ENCODE measurements at places on chromosomes 7 and 10.

DNA sequence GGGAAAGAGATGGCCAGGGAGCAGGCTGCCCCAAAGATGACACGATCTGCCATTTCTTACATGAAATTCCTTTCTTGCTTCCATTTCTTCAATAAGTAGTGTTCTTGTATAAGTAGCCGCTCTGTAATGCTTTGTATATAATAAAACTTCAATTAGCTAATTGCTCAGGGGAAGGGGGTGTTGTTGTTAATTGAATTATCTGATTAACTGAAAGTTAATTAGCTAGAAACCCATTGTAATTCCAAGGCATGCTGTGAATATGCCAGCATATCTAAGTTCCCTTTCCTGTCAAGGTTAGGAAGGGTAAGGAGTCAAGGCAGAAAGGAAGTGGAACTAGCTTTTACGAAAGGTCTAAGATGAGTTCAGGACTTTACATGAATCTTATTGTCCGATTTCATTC lies 765.9 kb downstream of the TYW1 start:
- no peak for DNase-seq

GRCh38 chr10:104689547-104689946 lies 48.5 kb downstream of the SORCS3 start:
- no peak for DNase-seq

DNA sequence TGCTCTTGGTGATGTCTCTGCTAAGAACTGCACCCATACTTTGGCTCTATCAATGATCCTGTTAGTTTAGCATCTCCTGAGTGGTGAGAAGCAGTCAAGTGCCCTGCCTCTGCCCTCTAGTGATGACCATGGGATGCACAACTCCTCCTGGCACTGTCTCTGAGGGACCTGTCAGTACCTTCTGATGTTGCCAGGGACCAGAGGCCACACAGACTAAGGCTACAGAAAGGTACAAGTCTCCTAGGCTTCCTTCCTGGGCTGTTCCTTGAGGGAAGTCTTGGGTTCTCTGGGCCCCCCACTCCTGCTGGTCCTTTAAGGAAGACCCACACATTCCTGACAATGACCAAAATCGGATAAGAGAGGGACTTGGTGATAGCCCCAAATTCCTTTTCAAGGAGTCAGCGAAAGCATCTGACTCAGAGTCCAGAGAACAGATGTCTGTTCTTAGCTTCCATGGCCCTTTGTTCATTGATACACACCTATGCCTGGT lies 15.3 kb downstream of the NKX2-3 start:
- no peak for DNase-seq

- DNase-seq: no peak
These were observed 619.0 kb upstream of the DPP6 start for GRCh38 chr7:153433223-153433622.

- no peak for DNase-seq
These were observed 218.4 kb upstream of the ZNF32 start for GRCh38 chr10:43867113-43867512.

GRCh38 chr10:111137587-111137986 lies 60.8 kb downstream of the ADRA2A start:
- no peak for DNase-seq

DNA sequence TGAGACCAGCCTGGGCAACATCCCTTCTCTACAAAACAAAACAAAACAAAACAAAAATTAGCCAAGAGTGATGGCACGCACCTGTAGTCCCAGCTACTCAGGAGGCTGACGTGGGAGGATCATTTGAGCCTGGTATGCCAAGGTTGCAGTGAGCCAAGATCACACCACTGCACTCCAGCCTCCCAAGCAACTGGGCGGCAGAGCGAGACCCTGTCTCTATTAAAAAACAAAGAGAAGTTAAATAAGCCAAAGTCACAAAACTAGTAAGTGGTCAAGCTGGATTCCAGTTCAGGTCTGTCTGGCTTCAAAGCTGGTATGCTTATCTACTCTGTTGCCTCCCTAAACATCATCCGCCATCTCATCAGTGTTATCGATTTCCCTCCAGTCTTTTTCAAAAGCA lies 110.8 kb downstream of the ARID5B start:
- no peak for DNase-seq

DNA sequence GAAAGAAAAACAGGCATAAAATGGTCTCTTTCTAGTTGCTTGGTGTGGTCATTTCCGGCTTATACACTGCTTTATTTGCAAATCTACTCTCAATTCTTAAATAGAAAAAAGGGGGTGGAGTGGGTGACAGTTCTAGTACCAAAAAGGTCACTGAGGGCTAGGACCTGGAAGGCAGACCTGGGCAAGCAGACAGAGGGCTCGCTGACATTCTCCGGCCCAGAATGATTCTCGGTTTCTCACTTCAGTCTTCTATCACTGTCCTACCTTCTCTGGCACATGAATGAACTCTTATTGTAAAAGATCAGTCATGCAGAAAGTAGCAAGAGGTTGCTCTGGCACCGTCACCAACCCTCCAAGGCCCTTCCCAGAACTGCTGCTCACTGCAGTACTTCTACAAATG lies 54.0 kb downstream of the MALSU1 start:
- DNase-seq: no peak

DNA sequence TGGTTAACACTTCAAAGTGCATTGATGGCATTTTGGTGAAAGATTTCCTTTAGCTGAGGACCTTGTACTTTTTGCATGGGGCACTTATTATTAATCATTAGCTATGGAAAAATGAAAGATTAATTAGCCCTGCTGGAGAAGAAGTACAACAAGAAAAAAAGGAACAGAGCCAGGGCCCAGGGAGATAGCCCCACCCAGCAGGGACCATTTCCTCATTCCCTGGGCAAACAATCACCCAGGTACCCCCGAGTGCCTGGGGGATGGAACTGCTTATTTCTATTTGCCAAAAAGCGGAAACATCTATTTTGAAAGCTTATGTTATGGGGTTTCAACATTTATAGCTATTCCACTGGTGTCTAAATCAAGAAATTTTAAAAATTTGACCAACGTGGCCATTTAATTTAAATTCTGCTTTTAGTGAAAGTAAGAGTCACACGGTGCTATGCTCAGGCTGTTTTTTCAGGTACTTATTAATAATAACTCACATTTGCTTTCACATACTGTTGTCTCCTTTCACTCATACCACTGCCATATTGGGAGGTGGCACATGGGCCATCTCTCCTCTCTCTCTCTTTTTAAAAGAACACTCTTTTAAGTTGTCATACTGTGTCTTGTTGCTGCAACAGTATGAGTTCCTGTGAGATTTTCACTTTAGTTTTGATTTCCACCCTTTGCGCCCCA lies 143.6 kb upstream of the KIF5B start:
- DNase-seq: peak; percentile 16

DNA sequence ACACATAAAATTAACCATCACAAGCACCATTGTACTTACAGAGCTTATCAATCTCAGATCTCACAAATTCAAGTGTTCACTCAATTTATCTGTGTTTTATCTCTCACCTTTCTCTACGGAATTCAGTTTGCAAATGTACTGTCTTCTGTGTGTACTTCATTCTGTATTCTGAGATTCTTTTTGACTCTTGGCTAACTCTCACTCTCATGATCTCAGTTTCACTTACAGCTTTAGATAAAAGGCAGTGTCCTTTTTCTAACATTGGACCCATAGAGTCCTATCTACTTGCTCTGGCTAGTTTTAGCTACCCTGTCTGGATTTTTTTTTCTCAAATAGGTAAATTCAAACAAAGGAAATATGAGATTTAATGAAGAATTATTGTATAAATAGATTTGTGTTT lies 176.0 kb downstream of the CCDC7 start:
- DNase-seq: no peak

DNA sequence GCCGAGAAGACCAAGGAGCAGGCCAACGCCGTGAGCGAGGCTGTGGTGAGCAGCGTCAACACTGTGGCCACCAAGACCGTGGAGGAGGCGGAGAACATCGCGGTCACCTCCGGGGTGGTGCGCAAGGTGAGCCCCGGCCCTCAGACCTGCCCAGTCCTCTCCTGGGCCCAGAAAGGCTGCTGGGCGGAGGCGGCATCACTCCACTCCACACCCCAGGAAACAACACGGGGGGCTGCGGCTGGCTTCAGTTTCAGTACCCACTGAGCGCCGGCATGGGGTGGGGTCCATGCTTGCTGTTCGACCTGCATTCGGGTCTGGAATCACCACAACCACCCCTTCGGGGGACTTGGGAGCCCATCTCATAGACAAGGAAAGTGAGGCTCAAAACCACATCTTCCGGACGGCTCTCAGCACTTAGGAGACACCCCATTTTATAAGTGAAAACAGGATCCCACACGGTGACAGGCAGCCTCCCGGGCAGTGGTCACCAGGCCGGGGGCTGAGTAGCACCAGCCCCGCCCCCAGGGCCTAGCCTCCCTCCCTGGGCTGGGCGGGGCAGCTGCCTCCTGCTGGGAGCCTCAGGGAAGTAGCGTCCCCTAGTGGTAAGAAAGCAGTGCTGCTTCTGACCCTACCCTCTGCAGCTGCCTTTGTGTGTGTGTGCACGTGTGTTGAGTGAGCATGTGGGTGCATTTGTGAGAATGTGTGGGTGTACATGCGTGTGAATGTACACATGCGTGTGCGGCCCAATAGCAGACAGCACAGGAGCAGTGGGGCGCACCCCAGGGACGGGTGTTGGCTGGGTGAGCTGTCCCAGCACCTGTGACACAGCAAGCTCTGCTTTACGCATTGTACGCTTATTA lies 1.8 kb downstream of the SNCG start:
- peak; percentile 36 for DNase-seq

DNA sequence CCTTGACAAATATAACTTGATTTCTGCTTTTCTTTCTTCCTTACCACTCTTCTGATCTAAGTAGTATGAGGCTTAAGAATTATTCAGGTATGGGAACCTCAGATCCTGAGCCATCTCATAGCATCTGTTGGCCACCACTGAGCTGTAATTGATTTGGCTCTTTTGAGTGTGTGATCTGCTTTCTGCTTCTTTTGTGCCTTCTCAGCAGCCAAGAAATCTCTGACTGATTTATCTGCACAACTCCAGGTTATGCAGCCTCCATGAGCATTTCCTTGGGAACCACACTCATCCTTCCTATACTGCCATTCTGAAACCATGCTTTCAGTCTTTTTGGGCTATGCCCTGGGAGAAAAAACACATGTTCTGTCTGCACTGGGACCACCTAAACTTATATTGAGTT lies 178.0 kb upstream of the FAM3C start:
- DNase-seq: no peak

- no peak for DNase-seq
These were observed 171.1 kb upstream of the PHF14 start for GRCh38 chr7:10802526-10802925.

- DNase-seq: no peak
These were observed 184.2 kb downstream of the CCDC71L start for GRCh38 chr7:106476751-106477150.

DNA sequence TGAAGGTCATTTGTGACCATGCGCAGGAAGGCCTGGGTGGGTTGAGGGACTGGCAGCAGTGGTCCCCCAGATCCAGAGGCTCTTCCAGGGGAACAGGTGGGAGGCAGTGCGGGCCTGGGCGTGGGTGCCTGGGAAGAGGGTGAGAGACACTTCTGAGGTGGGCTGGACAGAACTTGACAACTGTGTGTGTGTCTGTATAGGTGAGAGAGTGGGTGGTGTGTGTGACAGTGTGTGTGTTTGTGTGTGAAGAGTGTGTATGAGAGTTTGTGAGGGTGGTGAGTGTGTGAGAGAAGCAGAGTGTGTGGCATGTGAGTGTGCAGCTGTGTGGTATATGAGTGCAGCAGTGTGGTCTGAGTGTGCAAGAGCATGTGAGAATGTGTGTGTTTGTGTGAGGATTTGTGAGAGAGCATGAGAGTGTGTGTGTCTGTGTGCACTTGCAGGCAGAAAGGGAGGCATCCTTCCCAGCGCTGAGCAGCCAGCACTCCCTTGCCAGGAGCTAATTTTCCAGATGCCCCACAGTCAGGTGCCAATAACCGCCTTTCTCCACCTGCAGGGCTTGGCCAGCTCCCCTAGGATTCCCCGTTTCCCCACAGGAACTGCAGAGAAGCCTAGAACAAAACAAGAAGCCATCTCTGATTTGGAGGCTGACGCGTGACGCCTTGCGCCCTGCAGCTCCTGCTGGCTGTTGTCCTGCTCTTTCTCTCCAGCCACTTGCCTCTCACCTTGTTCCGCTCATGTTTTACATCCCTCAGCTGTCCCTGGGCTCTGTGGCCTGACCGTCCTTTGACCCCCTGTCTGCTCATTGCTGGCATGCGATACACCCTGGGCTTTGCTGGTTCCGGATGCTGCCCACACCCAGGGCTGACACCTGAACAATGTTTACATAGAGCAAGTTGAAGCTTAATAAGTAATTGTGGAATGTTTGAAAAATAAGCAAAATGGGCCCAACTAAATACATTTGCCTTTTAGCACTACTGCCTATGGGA lies 88.0 kb downstream of the TMEM178B start:
- DNase-seq: no peak

DNA sequence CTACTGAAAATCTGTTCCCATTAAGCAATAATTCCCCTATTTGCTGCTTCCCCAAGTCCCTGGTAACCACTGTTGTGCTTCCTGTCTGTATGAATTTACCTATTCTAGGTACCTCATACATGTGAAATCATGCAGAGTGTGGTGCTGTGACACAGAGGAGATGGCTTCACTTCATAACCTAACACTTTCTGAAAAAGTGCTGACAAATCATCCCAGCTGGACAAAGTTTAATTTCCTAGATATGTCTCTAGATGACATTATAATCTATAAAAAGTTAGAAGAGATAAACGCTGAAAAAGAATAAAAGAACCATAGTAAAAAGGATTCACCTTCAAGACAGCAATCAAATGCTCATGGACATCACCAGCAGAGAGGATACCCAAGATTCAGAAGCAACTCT lies 277.9 kb downstream of the SKIDA1 start:
- DNase-seq: no peak

- DNase-seq: no peak
These were observed 68.0 kb upstream of the ZNF438 start for GRCh38 chr10:31099664-31100063.

GRCh38 chr10:7117806-7118674 lies 292.8 kb downstream of the SFMBT2 start:
- no peak for DNase-seq

- no peak for DNase-seq
These were observed 31.2 kb upstream of the GARS1 start for GRCh38 chr7:30563326-30563942.

DNA sequence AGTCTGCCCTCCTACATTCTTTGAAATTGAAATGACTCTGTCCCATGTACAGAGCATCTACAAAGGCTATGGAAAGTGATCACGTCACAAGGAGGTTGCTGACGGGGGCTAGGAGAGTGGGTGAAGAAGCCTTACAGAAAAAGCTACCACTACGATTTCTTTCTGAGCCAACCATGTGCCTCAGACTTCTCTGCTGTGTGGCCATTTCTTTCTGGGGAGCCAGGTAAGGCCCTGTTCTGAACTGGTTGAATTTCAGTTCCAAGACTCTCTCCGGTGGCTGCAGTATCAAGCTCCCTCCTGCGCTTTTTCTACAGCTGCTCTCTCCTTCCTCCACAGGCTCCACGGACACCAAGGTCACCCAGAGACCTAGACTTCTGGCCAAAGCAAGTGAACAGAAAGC lies 112.5 kb upstream of the PRSS1 start:
- peak; percentile 22 for DNase-seq

Measured in hematopoietic multipotent progenitor cell (in vitro differentiated cells).